ENCODE measurements at places on chromosomes 2 and 18.
A peak's percentile ranks its signal among the peaks of the same experiment; 100 is the strongest.

- no peaks in the 10 kb centered on the region for H3K4me1 ChIP-seq
- H3K4me3 ChIP-seq: no peak overlapping the region
- no peak overlapping the region for H3K27ac ChIP-seq
- no peak for DNase-seq
These were observed 83.7 kb upstream of the RND3 start for GRCh38 chr2:150571121-150571520.

- H3K27ac ChIP-seq: no peak overlapping the region
- no peaks in the 10 kb centered on the region for H3K36me3 ChIP-seq
- DNase-seq: no peak
- H3K4me3 ChIP-seq: no peak overlapping the region
- no peaks in the 10 kb centered on the region for H3K27me3 ChIP-seq
- no peaks in the 10 kb centered on the region for H3K4me1 ChIP-seq
These were observed 226.4 kb upstream of the MYT1L start for GRCh38 chr2:2557475-2557874.

DNA sequence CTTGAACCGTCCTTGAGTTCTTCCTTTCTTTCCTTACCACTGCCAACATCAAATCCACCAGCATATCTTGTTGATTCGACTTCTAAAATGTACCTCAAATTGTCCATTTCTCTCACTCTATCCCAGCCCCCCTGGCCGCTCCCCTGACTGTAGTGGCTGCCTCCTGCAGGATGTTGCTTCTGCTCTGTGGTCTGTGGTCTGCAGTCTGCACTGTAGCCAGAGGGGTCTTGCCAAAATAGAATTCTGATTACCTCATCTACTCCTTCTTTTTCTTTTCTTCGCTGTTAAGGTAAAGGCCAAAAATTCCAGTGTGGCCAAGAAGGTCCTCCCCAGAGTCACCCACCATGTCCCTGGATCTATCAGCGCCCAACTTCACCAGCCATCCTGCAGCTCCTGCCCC lies 79.5 kb upstream of the ALPP start:
- DNase-seq: no peak
- H3K36me3 ChIP-seq: peaks cover 19% of the 10 kb centered on the region
- no peak overlapping the region for H3K4me3 ChIP-seq
- peak overlapping the region; percentile 81 for H3K27ac ChIP-seq
- no peaks in the 10 kb centered on the region for H3K27me3 ChIP-seq
- peaks cover 49% of the 10 kb centered on the region for H3K4me1 ChIP-seq

DNA sequence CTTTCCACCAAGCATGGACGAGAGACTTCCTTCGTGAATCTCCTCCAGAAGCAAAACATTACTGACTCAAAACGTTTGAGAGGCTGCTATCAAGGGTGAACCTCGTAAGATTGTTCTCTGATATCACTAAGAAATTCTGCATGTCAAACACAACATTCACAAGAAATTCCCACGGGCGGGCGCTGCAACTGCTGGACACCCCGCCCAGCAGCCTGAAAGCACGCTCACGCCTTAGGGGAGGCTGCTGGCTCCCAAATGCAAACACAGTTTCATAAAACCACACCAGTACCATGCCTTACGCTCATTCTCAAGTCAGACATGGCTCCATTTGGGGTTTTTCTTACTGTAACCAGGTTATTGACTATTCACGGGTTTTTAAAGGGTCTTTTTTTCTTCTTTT lies 39.0 kb downstream of the MBP start:
- no peaks in the 10 kb centered on the region for H3K36me3 ChIP-seq
- no peak overlapping the region for H3K27ac ChIP-seq
- no peak overlapping the region for H3K4me3 ChIP-seq
- peaks cover 20% of the 10 kb centered on the region for H3K4me1 ChIP-seq
- H3K27me3 ChIP-seq: no peaks in the 10 kb centered on the region

- H3K27me3 ChIP-seq: no peaks in the 10 kb centered on the region
- no peak overlapping the region for H3K27ac ChIP-seq
- H3K36me3 ChIP-seq: no peaks in the 10 kb centered on the region
- no peaks in the 10 kb centered on the region for H3K4me1 ChIP-seq
- no peak for DNase-seq
These were observed 243.5 kb downstream of the ANAPC1 start for GRCh38 chr2:111640480-111640879.

- H3K27me3 ChIP-seq: no peaks in the 10 kb centered on the region
- H3K4me1 ChIP-seq: no peaks in the 10 kb centered on the region
- no peak for DNase-seq
- H3K27ac ChIP-seq: no peak overlapping the region
These were observed 80.5 kb upstream of the FRZB start for GRCh38 chr2:182946958-182947369.

- DNase-seq: no peak
- H3K27me3 ChIP-seq: no peaks in the 10 kb centered on the region
- peak overlapping the region; percentile 88 for H3K4me3 ChIP-seq
- no peaks in the 10 kb centered on the region for H3K36me3 ChIP-seq
- H3K4me1 ChIP-seq: peaks cover 12% of the 10 kb centered on the region
These were observed 433 bp upstream of the MFF start for GRCh38 chr2:227324642-227324994.

- DNase-seq: no peak
- peaks cover 99% of the 10 kb centered on the region for H3K27me3 ChIP-seq
- H3K27ac ChIP-seq: no peak overlapping the region
- no peak overlapping the region for H3K4me3 ChIP-seq
These were observed 1.3 kb downstream of the GBX2 start for GRCh38 chr2:236166796-236167296.

DNA sequence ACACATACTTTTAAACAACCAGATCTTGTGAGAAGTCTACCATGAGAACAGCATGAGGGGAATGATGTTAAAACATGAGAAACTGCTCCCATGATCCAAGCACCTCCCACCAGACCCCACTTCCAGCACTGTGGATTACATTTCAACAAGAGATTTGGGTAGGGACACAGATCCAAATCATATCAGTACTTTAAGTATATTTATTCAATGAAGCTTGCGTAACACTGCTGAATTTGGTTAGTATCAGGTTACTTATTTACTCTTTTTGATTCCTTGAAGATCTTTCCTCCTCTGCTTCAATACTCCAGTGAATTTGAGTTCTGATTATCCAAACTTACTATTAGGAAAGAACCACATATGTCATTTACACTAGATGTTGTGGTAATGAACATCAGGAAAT lies 418.6 kb downstream of the PIK3C3 start:
- H3K4me1 ChIP-seq: no peaks in the 10 kb centered on the region
- H3K4me3 ChIP-seq: no peak overlapping the region
- no peaks in the 10 kb centered on the region for H3K36me3 ChIP-seq
- no peak overlapping the region for H3K27ac ChIP-seq
- DNase-seq: no peak

GRCh38 chr2:183543731-183544130 lies 419.5 kb downstream of the NUP35 start:
- no peak overlapping the region for H3K4me3 ChIP-seq
- no peaks in the 10 kb centered on the region for H3K36me3 ChIP-seq
- H3K27me3 ChIP-seq: no peaks in the 10 kb centered on the region
- no peak overlapping the region for H3K27ac ChIP-seq

DNA sequence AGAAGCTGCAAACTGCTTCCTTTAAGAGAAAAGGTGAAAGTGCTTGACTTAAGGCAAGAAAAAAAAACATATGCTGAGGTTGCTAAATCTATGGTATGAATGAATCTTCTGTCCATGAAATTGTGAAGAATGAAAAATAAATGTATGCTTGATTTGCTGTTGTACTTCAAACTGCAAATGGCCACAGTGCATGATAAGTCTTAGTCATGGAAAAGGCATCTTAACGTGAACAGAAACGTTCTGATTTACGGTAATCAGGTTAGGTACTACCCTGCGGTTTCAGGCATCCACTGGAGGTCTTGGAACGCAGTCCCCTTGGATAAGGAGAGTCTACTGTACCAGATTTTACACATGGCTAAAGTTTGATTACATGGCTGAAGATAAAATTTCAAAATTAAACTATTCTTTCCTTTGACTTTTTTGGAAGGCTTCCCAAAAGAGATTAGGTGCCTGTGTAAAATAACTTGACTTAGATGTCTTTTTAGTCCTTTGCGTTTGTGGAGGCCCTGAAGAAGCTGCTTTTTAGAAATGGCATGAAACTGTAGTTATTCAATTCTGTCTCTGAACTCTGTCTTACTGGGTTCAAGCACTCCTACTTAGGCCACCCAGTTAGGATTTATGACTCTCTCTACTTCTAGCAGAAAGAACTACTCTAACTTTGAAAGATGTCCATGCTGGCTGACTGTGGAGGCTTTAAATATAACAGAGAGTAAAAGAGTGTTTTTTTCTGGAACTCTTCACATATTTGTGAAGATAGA lies 35.9 kb upstream of the SCN9A start:
- no peak overlapping the region for H3K27ac ChIP-seq
- H3K27me3 ChIP-seq: no peaks in the 10 kb centered on the region
- no peaks in the 10 kb centered on the region for H3K4me1 ChIP-seq
- no peaks in the 10 kb centered on the region for H3K36me3 ChIP-seq
- H3K4me3 ChIP-seq: no peak overlapping the region

DNA sequence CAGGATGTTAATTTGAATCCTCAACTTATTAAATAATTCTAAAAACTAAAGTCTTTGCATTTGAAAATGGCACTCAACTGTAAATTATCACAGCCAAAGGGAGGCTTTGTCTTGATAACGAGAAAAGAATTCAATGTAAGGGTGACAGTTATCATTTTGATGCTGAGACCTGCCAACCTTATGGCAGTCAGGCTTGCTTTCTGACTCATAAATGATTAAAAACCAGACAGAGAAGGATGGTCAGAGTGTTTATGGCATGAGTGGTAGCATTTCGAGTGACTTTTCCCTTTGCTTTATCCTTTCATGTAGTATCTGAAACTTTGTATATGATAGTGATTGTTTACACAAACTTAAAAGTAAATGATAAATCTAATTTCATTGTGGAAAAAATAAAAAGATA lies 53.9 kb upstream of the EPC2 start:
- H3K27ac ChIP-seq: no peak overlapping the region
- no peak for DNase-seq
- H3K4me1 ChIP-seq: peaks cover 5% of the 10 kb centered on the region
- H3K4me3 ChIP-seq: no peak overlapping the region

- DNase-seq: no peak
- peaks cover 3% of the 10 kb centered on the region for H3K4me1 ChIP-seq
- no peaks in the 10 kb centered on the region for H3K27me3 ChIP-seq
- no peaks in the 10 kb centered on the region for H3K36me3 ChIP-seq
These were observed 64.0 kb upstream of the ZEB2 start for GRCh38 chr2:144583741-144584453.

DNA sequence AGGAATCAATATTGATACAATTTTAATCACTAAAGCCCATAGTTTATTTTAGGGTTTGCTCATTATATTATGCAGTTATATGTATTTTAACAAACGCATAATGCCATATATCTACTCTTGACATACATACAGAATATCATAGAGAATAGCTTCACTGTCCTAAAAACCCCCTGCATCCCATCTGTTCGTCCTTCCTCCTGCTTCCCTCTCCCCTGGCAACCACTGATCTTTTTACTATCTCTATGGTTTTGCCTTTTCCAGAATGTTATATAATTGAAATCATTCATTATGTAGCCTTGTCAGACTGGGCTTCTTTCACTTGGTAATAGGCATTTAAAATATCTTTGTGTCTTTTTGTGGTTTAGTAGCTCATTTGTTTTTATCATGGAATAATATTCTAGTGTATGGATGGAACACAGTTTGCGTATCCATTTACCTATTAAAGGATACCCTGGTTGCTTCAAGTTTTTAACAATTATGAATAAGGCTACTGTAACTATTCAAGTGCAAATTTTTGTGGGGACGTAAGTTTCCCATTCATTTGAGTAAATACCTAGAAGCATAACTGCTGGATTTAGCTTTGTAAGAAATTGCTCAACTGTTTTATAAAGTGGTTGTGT lies 801.6 kb upstream of the GCFC2 start:
- no peak overlapping the region for H3K4me3 ChIP-seq
- no peak for DNase-seq
- H3K27ac ChIP-seq: no peak overlapping the region
- H3K4me1 ChIP-seq: no peaks in the 10 kb centered on the region
- H3K36me3 ChIP-seq: no peaks in the 10 kb centered on the region

- DNase-seq: no peak
- H3K4me3 ChIP-seq: no peak overlapping the region
- H3K27me3 ChIP-seq: no peaks in the 10 kb centered on the region
- H3K36me3 ChIP-seq: peaks cover 30% of the 10 kb centered on the region
- H3K27ac ChIP-seq: no peak overlapping the region
These were observed 187.7 kb downstream of the EIPR1 start for GRCh38 chr2:3189961-3190360.

Data from thymus (tissue), 14 donors.